ENCODE measurements at places on chromosomes 12 and 14. TPM values are rescaled to one million over a fixed set of nuclear protein-coding genes. Genes with fewer than 3 reads are reported as not detected.

Gene ACYP1
- total RNA-seq: 8.8 TPM

Gene AQP6
- not detected for total RNA-seq

Gene DNAI7
- 0.82 TPM for total RNA-seq

Gene GPR84
- total RNA-seq: not detected

Gene TSPAN19
- not detected for total RNA-seq

Gene CCDC196
- total RNA-seq: not detected
